ENCODE measurements at places on chromosomes 7 and 10.
A peak's percentile ranks its signal among the peaks of the same experiment; 100 is the strongest.

DNA sequence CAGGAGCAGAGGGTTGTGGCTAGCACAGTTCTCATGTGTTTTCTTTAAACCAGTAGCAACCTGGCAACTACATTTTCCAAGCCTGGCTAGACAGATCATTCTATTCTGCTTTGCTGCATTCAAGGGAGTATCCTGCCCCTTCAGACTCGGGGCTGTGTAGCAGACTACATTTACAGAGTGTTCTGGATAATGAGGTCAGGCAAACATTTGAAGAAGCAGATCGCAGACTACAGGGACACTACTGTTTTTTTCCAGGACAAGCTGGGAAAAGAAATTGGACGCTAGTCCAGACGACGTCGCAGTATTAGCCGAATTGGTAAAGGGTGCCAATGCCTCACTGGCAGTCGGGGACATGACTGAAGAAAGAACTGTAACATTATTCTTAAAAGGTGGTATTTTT lies 61.0 kb upstream of the PAPSS2 start:
- DNase-seq: no peak

DNA sequence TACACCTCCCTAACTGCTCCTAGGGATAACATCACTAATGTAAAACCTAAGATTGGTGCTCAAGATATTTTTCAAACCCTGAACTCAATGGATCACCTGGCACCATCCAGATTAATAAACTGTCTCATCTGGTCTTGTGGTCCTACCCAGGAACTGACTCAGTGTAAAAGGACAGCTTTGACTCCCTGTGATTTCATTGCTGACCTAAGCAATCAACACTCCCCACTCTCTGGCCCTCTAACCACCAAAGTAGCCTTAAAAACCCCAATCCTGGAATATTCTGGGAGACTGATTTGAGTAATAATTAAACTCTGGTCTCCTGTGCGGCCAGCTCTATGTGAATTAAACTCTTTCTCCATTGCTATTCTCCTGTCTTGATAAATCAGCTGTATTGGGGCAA lies 6.2 kb upstream of the USP54 start:
- DNase-seq: no peak

- no peak for DNase-seq
Observed at GRCh38 chr10:73432646-73433537, 469 bp downstream of the MSS51 start.

GRCh38 chr10:124529661-124530214 lies 68.1 kb downstream of the LHPP start:
- DNase-seq: no peak

DNA sequence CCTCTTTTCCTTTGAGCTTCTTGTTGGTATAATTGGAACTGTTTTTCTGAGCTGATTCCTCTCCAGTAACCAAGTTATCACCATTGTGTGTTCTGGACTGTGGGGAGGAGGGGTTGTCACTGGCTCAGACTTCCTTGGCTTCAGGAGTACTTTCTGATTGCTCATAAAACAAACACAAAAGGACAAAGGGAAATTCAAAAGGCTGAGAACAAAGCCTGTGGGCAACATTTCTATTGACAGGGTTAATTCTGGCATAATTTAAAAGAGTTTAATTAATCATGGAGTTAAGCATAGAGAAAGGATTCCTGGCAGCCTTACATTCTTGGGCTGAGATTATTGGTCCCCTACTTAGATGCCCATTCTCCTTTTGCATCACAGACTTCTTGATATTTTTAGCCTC lies 222.9 kb upstream of the KMT2E start:
- DNase-seq: peak; percentile 70

DNA sequence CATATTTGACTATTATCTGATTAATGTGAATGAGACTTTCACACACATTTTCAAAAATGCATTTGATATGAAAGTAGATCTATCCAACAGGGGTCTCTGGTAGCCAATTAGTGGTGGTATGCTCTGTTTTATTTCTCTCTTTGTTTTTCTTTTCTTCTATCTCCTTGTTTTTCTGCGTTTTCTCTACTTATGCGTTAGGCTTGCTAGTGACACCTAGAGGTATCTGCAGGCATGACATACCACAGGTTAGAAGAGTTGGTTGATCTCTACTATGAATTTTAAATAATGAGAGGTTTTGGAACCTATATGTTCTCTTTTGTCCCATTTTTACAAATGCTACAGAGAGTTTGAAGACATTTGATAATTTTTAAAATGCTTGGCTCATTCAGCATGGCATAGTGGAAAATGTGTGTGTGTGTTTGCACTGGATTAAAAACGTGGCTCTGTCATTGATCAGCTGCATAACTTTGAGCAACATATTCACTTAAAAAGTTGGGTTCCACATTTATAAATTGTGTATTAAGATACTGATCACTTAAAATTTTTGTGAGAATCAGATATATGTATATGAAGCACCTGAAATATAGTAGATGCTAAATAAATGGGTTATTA lies 28.1 kb upstream of the PLXDC2 start:
- peak; percentile 48 for DNase-seq

- no peak for DNase-seq
Observed at GRCh38 chr7:157712666-157713235, 375.9 kb downstream of the DNAJB6 start.

GRCh38 chr10:80660736-80661135 lies 123.0 kb downstream of the SH2D4B start:
- DNase-seq: no peak

GRCh38 chr7:30545791-30546555 lies 41.3 kb upstream of the GGCT start:
- no peak for DNase-seq

DNA sequence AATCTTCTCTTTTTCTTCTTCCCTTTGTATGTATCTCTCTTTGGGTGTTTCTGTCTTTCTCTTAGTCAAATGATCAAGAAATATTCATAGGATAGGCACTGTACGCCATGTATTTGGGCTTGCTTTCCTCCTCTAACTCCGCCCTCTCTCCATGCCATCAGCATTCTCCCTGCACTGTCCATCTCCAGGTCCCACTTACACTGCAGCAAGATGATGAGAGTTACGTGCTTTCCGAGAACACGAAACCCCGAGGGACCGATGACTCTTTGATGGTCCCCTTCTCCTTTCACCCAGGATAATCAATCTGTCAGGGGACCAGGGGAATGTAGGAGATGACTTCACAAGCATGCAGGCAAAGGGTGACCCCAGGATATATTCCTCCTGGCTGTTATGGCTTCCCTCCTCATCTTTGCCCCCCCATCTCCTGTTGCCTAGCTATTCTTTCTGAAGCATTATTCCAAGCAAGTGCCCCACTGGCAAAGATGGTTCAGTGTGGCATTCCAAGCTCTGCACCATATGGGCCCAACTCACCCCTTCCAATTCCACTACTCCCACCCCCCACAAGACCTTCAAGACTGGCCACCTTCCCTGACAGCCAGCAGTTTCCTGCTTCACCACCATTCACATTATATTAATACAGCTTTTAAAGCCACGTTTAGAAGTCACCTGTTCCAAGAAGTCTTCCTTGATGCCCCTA lies 40.0 kb downstream of the HIF1AN start:
- no peak for DNase-seq

- no peak for DNase-seq
Observed at GRCh38 chr7:140972344-140972743, 42.4 kb downstream of the MRPS33 start.

- peak; percentile 19 for DNase-seq
Observed at GRCh38 chr7:157273208-157274093, 63.4 kb upstream of the DNAJB6 start.

GRCh38 chr7:80763704-80764103 lies 125.3 kb downstream of the CD36 start:
- no peak for DNase-seq

DNA sequence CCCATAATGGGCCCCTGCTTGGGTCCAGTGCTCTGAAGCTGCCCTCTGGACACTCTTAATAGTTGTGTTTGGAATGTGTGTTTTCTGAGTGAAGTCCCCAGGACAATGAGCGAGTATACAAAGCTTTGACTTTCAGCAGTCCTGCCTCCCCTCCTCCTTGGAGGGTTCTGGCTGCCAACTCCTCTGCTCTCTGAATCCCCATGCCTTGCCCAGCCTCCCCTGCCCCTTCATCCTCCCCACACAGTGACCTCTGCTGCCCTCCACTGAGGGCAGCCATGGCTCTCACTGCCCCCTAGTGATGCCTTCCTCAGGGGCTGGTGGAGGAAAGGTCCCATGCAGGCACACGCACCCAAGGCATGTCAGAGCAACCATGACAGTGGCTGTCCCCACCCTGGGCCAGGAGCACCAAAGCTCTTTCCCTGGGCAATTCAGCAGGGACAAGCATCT lies 40.9 kb downstream of the FRMPD2 start:
- DNase-seq: no peak

DNA sequence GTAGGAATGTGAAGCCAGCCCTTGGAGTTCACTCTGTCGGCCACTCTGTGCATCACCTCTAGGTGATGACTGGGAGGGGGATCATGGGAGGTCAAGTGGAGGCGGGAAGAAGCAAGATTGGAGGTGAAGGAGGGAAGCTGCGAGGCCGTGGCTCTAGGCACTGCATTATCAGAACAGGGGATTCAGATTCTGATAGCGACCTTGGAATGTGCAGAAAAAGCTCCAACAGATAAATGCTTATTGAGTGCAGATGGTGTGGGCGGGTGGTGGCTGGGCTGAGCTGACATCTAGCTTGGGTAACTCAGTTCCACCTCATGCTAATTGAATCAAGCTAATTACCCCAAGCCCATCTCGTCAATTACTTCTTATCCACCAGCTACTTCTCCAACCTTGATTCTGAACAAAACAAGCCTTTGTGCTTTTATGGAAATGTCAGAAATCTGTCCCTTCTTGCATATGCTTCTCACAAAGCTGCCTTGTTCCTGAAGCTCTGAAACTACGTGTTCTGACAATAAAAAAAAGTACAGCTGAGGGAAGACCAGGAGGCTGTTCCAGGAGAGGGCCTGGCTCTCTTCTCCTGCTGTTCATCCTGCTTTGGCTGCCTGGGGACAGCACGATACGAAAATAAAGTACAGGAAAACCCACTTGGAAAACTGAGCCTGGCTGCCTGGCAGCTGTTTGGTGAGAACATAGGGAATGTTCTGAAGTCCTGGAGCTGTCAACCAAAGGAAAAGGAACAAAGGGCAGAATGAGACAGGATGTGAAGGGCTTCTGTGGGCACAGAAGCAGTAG lies 27.5 kb downstream of the STRA8 start:
- DNase-seq: no peak

DNA sequence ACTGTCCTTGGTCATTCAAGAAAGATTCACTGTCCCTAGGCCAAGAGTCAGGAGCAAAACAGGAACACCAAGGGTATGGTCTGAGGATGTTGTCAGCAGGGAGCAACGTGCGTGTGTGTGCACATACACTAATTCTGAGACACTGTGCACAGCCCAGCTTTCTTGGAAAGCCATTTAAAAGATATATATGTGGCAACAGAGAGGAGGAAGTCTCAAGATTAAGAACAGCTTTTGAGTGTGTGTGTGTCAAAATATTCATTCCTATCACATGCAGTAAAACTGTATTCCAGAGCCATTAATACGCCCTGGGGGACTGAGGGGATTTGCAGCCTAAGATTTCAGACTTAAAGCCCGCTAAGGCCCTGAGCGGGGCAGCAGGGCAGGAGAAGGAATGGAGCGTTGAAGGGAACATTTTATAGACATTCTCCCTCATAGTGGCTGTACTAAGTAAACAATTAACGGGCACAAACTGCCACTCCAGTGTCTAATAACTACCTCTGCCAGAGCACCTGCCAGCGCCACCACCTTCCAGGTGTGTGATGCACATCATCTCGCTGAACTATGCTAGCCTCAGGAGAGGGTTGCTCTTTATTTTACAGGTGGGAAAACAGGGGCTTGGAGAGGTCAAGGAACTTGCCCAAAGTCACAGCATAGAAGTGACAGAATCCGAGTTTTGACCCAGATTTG lies 2.0 kb downstream of the NOD1 start:
- no peak for DNase-seq

DNA sequence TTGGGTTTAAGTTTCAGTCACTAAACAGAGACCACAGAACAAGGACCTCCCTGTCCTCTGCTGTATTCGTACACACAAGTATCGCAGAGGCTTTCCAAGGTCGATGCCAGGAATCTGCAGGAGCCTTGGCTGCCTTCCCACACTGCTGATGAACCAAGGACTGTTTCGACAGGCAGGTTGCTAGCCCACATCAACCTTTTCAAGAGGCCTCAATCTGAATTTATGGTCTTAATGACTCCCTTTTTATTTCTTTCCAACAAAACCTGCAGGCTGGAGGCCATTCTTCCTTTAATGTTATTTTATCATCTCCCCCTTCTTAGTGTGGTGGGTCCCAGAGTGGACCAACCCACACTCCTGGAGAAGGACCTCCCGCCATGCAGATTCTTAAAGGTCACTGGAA lies 45.6 kb downstream of the JCAD start:
- peak; percentile 59 for DNase-seq

GRCh38 chr7:6273380-6273837 lies 985 bp upstream of the CYTH3 start:
- no peak for DNase-seq

DNA sequence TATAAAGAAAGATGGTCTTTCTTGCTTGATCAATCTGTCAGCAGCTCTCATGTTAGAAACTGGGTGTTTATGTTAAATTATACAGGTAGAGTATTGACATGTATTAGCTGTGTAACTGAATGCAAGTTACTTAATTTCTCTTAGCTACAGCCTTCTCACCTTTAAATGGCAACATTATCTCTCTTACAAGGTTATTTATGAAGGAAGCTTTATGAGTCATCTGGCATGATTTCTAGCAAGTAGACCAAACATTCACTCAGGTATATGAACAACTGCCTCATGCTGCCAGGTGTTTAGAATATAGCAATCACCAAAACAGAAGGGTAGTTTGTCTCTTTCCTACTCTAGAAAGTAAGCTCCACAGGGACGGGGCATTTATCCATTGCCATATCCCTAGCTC lies 8.5 kb downstream of the ARL4A start:
- no peak for DNase-seq

DNA sequence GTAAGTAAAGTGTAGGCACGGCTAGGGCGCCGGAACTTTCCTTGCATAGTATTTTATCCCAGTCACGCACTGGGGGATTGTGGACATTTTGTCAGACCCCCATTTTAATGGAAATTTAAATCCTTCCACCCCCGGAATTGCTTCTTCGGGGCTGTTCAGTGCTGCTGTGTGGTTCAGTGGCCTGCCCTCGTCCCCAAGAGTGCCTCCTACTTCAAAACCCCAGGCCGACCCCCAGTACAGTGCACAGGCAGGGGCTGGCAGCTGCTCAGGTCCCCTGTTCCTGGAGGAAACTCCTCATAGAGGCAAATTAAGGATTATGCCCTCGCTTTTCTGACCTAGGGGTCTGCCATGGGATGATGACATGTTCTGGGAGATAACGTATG lies 94.5 kb downstream of the PTPRE start:
- DNase-seq: no peak

DNA sequence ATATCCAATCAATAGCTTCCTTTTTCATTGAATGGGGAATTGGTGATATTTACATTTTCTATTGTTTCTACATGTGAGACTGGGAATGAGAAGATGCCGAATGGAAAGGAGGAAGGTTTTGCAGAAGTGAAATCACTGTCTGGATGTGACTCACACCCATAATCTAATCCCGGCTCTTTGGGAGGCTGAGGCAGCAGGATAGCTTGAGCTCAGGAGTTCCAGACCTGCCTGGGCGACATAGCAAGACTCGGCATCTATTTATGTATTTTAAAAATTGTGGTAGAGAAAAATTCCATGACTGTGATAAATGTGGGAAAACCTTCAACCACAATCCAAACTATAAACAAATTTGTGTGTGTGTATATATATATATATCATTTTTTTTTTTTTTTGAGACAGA lies 10.9 kb upstream of the FIS1 start:
- DNase-seq: no peak

All from astrocyte of the cerebellum (primary cell).